Right lung (tissue), 10 donors: ENCODE measurements at places on chromosomes 4 and X. TPM values are rescaled to one million over a fixed set of nuclear protein-coding genes. Genes with fewer than 3 reads are reported as not detected.

GRCh38 chr4:7650606-7651385 lies 216.1 kb upstream of the PSAPL1 start:
- DNase-seq = no peak

DNA sequence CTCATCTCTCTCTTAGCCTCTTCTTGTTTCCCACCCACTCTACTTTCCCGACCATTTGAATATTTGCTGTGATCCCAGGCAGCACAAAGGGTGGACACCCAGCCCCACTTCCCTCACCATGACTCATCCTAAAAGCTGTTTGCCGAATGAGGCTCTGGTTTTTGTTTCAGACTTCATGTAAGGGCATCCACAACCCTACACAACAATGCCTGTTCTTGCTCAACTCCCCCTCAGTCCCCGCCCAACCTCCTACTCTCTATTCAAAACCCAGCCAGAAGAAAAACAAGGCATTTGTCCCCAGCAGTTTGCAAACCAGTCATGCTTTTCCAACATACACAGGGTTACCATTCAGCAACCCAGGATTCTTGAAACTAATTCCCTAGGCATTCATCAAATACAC lies 516.5 kb upstream of the CNKSR2 start:
- DNase-seq = no peak

DNA sequence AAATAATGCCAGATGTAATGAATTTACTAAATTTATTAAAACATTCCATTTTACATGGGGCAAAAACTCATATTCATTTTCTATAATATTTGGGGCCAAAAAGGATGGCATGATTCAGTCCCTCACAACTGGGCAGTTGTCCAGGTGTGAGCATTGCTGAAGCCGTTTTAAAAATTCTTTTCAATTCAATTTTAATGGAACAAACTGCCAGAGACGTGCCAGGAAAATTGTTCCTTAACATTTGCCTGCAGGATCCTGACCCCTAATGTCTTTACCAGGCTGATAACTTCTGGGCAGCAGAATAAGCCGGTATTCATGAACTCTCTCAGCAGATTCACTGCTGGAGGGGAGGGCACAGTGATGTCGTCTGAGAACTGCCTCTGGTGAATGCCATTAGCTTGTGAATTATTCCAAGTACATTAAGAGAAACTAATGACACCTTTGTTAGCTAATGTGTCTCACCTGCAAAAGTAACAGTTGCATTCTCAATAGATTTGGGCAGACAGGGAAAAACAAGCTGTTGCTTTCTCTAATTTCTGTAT lies 1445.1 kb upstream of the TENM3 start:
- DNase-seq = no peak

GRCh38 chrX:1686642-1687041 lies 71.8 kb downstream of the ASMT start:
- no peak for DNase-seq

- no peak for DNase-seq
Measured at GRCh38 chrX:40105835-40106675, 8.3 kb upstream of the BCOR start.

DNA sequence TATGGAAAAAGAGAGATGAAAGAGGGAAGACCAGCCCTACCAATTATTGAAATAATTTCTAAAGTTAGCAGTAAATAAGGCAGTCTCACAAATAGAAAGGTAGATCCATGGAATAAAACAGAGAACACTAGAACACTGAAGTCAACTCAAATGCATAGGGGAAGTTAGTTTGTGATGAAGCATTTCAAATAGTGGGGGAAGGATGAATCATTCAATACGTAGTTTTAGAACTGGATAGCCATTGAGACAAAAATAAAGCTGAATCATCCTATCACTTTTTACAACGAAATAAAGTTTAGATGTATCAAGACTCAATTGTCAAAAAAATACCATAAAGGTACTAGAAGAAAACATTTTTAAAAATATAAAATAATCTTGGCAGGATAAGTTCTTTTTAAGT lies 143.2 kb upstream of the DGKK start:
- DNase-seq = no peak

- no peak for DNase-seq
Measured at GRCh38 chrX:136816975-136817374, 36.2 kb upstream of the ARHGEF6 start.

- DNase-seq = no peak
Measured at GRCh38 chr4:40458683-40459082, 123.5 kb downstream of the CHRNA9 start.

SCD5 gene
- 38.5 TPM for polyA plus RNA-seq

ZCCHC18 gene
- 6.7 TPM for polyA plus RNA-seq

LNX1 gene
- 3.7 TPM for polyA plus RNA-seq

CT45A10 gene
- polyA plus RNA-seq = 18.8 TPM

ZCCHC12 gene
- 0.45 TPM for polyA plus RNA-seq

STARD8 gene
- polyA plus RNA-seq = 14.9 TPM

SMIM20 gene
- 43.3 TPM for polyA plus RNA-seq
